Left renal cortex interstitium (tissue), 4 donors: ENCODE measurements at places on chromosomes 7 and 10. TPM values are rescaled to one million over a fixed set of nuclear protein-coding genes. Genes with fewer than 3 reads are reported as not detected.

DNA sequence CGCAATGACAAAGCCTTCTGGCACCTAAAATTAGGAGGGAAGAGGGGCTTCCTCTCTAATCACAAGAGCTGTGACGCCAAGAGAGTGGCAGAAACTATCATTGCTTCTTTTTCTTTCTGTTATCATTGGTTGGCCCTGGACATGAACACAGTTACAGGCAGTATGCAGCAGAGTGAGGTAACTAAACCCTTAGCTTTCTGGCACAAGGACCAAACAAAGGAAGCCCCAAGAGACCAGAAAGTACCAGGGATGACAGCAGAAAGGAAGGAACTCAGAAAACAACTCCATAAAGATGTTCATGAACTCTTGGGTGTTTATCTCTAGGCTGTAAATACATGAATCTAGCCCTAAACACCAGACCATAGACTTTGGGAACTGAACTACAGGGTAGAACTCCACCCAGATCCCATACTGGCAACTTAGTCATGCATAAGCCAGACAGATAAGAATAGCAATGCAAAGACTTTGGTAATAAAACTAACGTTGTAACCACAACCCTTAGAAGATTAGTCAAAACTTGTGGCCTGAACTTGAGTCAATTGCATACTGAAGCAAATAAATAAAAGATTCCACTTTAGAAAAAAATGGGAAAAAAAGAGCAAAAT is 195.7 kb upstream of the PTN start:
- DNase-seq: no peak

GRCh38 chr7:149666360-149666945 is 106.9 kb downstream of the ZNF467 start:
- no peak for DNase-seq

DNA sequence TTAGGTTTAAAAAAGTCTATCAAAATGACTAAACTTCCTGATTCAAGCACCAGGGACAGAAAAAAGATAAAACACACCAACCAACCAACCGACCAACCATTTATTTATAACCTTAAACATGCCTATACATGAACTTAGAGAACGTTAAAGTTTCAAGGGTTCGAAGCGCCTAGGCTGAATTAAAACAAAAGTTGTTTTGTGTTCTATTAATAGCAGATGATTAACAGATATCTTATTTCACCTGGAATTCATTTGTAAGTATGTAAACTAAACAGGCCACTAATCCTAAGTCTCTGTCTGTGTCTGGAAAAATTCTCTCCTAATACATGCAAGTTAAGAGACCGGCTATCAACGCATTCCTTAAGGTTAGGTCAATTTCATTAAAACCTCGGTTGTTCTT is 1.4 kb downstream of the BAIAP2L1 start:
- no peak for DNase-seq

- DNase-seq: no peak
Measured at GRCh38 chr7:43856996-43857395, 12.3 kb downstream of the MRPS24 start.

GRCh38 chr10:91271886-91272285 is 51.4 kb downstream of the PCGF5 start:
- DNase-seq: no peak

DNA sequence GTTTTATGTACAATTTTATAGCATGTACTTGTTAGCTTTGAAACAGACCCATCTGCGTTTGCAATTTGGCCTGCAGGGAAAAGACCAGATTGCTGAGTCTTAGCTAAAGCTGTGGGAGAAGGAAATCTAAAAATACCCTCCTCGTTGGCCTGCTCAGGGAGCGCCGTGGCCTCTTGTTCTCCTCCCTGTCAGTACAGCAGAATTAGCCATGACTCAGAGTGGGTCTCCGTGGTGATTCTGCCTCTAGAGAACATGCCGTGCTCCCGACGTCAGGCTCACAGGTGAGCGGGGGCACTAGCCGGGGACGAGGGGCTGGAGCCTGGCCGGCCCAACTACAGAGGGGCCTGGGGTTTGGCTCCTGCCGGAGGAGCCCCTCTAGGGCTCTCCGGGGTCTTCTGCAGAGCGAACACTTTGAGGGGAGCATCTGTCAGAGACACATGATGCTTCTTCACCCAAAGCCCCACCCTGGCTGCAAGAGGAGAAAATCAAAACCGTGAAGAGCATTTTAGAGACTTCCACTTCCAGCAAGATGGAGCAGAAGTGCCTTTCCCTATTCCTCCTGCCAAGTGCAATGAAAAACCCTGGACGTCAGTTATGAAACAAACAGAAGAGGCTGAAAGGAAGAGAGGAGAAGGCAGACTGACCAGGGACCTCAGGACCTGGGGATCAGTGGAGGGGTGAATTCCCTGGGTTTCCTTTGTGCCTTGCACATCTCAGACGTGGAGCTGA is 98.9 kb downstream of the LHPP start:
- DNase-seq: no peak

DNA sequence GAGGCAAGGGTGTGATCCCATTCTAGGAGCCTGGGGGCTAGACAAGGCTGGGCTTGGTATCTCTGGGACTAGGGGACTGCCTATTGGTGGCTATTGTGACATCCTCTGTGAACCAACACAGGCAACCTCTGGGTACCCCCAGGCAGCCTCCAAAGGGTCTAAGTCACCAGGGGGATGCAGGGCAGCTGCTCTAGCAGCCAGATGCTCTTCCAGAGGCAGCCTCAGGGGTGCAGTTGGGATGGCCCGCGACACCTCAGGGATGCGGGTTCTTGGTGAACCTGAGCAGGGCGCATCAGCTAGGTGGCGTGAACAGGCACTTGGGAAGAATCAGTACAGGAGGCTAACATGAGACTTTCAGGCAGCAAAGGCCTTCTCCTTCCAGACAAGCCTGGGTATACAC is 1.6 kb upstream of the TMEM120A start:
- DNase-seq: no peak

Gene STYXL1
- polyA plus RNA-seq: 35.9 TPM

Gene CALML5
- not detected for polyA plus RNA-seq

Gene NANOS1
- 3.1 TPM for polyA plus RNA-seq
